Frontal cortex (tissue), 4 donors: ENCODE measurements at places on chromosomes 6 and 20. TPM values are rescaled to one million over a fixed set of nuclear protein-coding genes. Genes with fewer than 3 reads are reported as not detected.

PPIL6 gene
- 37.9 TPM for total RNA-seq

CTAGE9 gene
- not detected for total RNA-seq

CDS2 gene
- total RNA-seq, result 69.3 TPM

PRRC2A gene
- total RNA-seq, result 30.6 TPM

CCN2 gene
- total RNA-seq, result 4.1 TPM

CST5 gene
- not detected for total RNA-seq
